EH (cell line): ENCODE measurements at places on chromosomes 1 and 21.
A peak's percentile ranks its signal among the peaks of the same experiment; 100 is the strongest.

- DNase-seq = no peak
Measured at GRCh38 chr1:228004856-228005462, 1.8 kb upstream of the WNT3A start.

DNA sequence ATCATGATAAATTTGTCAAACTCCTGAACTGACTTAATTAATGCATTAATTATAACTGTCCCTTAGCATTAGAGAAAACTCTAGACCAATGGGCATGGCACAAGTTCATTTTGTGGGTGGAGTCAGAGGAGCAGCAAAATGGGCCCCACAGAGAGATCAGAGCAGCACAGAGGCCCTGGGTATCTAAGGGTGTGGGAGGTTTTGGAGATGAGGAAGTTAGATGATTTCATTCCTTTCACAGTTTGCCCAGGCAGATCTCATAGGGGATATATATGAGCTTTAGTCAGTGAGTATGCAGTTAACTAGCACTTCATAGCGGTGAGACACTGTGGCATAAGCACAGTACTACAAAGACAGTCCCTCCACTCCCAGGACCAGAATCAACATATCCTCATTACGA, 117.3 kb downstream of the MAB21L3 start:
- DNase-seq = no peak

DNA sequence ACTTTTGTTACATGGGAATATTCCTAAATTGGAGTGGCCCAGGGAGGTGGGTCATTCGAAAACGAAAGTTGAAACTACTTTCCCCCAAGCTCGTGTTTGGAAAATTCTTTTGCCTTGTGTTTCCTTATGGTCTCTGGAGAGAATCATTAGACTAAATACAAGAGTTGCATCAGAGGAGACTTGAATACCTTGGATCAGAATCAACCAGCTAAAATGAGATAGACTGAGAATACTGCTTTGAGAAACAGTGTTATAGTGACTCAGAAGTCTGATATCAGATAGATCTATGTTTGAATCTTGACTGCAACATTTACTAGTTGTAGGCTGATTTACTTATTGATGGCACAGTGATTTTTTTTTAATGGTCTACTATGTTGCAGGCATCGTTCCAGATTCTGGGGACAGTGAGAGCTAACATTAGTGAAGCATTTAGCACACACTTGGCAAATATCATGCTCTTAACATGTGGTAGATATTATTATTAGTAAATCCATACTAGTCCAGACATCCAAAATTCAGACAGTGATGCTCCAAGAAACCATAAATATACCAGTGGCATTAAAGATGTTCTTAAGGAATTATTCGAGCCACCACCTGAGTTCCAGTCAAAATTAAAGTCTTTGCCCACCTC, 12.9 kb upstream of the ACTN2 start:
- no peak for DNase-seq

GRCh38 chr1:58390091-58390490, 156.4 kb downstream of the OMA1 start:
- DNase-seq = no peak

DNA sequence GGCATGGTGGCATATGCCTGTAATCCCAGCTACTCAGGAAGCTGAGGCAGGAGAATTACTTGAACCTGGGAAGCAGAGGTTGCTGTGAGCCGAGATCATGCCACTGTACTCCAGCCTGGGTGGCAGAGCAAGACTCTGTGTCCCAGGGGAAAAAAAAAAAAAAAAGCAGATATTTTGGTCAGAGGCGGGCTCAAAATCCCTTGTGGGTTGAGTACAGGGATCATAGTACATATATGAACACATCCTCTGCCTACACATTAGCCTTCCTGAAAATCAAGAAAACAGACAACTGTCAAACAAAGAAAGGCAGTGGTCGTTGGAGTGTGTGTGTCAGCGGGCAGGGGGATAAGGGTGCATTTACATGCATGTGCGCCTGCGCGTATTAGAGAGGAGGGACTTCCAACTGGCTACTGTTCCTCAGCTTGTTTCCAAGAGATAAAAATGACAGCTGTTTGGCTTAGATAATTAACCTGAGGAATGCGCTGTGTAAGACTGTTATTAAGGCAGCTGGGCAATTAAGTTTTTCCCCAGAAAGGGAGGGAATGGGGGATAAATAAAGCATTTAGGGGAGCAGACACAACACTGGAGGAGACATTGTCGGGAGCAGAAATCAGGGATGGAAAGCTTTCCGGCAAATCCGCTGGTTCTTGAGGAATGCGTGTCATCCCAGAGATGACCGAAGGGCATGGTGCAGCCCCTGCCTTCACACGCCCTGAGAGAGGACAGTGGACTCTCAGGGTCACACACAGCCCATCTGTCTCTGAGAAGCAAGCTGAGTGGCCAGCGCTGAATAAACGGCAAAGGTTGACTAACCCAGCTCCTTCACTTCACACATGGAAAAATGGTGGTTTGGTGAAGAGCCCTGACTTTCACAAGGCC, 6.4 kb downstream of the LAMB3 start:
- no peak for DNase-seq

GRCh38 chr1:109243221-109243620, 6.1 kb upstream of the CELSR2 start:
- DNase-seq = peak; percentile 16

- DNase-seq = no peak
Measured at GRCh38 chr21:31520561-31521098, 138.9 kb upstream of the SOD1 start.

DNA sequence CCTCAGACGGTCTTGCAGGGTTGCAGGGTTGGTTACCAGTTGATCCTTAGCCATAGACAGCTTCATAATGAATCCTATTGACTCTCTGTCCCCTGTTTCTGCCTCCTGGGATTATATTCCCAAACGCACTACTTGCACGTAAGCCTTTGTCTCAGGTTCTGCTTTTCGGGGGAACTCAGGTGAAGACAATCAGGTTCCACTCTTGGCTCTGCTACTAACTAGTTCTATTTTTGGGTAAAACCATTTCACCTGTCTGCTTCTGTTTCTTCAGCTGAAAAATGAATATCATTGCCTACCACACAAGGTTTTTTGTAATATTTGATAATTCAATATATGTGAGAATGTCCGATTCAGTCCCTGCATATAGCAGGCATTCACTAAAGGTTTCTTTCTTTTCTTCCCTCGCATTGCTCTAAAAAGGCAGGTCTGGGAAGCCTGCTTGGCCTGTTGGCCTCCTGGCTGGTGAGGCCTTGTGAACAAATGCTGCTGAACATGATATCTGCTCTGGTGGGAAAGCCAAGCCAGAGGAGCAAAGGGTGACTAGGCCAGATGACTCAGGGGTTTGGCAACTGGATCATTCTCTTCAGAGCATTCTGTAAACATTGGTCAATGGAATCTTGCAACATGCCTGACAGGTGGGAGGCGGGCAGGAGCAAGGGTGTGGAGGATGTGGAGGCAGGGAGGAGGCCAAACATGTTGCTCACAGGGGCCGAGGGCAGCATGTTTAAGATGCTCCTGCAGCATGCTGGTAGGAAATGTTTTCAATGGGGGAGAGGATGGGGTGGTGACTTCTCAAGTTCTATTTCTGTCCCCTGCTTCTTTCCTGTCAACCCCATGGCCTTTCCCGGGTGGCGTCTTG, 23.8 kb downstream of the IER5 start:
- peak; percentile 99 for DNase-seq

- peak; percentile 100 for DNase-seq
Measured at GRCh38 chr1:235917267-235917811, 50.6 kb upstream of the LYST start.

GRCh38 chr1:57206038-57206437, 217.8 kb downstream of the DAB1 start:
- DNase-seq = peak; percentile 7

DNA sequence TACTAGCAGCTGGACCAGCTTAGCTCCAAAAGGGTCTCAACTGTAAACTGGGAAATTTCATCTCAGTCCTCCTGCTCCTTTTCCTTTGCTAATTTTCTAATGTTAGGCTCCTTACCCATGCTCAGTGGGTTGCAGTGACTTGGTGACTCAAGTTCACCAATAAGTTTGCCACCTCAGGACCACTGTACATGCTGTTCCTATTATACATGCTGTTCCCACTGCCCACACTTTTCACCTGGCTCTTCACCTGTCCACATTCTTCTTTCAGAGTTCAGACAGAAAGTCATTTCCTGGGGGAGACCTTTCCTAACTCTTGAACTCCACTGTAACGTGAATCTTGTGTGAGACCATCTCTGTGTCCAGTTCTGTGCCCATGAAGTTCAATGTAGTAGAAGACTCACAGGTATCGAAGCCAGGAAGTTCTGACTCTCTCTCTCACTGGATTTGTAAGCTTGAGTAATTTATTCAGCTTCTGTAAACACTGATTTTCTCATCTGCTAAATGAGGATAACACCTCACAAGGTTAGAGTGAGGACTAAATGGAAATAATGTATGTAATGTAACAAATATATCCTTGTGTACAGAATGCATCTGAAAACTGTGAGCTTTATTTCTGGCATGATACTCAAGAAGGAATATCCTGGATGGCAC, 17.9 kb downstream of the CD2 start:
- DNase-seq = no peak

- DNase-seq = no peak
Measured at GRCh38 chr21:37273911-37274690, 7.0 kb upstream of the VPS26C start.

- DNase-seq = no peak
Measured at GRCh38 chr1:5620997-5621396, 371.2 kb downstream of the NPHP4 start.

DNA sequence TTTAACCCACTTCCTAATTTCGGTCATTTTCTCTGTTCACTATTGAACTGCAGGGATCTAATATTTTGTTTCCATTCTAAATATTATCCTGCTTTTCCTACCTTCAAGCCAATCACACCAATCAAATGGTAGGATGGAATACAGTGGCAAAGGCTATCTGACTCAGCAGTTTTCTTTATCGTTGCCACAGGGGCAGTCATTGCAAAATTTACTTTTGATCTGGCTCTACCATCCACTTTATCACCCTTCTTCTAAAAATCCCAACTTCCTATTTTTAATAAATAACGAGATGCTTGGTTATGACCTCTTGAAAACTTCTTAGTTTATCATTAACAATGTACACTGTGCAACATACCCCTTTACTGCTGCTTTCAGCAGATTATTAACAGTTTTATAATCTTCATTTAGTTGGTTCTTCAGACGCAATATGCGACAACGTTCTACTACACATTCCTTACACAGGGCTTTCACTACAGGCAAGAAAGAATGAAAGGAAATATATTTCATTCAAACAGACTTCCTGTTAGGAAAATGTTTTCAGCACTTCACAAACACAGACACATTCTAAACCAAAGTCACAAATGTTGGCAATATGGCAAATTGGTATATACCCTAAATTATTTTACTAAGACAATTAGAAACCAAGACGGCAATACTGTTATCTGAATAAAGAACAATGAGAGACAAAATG, 52.3 kb upstream of the RAP1GAP start:
- no peak for DNase-seq

GRCh38 chr21:39625211-39625895, 12.6 kb downstream of the B3GALT5 start:
- DNase-seq = no peak

- no peak for DNase-seq
Measured at GRCh38 chr1:165365341-165365740, 8.8 kb upstream of the LMX1A start.

DNA sequence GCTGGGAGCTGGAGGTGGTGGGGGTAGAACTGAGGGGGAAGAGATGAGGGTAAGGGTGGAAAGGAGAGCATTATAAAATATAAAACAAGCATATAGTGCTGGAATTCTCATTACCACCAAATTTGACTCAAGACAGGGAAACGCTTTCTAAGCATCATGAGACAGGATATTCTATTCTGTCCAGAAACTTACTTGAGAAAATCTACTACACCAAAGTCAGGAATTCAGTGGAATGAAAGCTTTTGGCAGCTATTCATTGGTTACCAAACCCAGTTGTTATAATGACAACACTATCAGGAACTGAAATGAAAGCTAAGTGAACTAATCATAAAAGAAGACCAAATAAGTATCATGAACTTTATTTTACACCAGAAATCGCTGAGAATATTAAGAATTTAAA, 14.5 kb downstream of the AIDA start:
- DNase-seq = peak; percentile 46

DNA sequence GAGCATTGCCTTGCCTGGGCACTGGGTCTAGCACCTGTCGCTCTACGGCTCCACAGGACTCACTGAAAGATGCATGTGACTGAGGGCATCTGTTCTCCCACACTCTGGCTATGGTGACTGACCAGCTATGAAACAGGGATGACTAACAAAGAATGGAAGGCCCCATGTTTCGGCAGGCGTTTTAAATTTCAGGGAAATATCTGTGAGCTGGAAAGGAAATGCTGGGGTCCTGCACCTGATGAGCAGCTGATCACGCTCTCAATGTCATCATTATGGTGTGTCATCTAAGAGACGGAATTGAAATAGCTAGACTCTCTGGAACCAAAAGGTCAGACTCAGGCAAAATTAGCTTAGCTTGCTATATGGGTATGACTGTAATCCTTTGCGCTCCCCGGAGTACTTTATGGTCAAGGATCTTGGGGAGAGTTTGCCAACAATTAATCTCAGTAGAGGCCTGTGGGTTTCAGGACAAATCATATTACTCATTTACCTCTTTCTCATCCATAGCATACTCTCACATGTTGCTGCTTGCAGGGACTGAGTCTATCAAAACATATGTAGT, 24.5 kb upstream of the PALMD start:
- no peak for DNase-seq

GRCh38 chr1:85184245-85184644, 16.6 kb downstream of the SYDE2 start:
- no peak for DNase-seq
